Activated T-helper 2 cell treated with anti-CD3 and anti-CD28 coated beads, Interferon-gamma antibody, Interleukin-2, Interleukin-4, amounts not matched to agents 10 μg/mL and 5 μg/mL and 100 μg/mL, durations not matched to agents 14 hours and 24 hours and 36 hours (primary cell): ENCODE measurements at places on chromosomes 6 and 20. TPM values are rescaled to one million over a fixed set of nuclear protein-coding genes. Genes with fewer than 3 reads are reported as not detected.
A peak's percentile ranks its signal among the peaks of the same experiment; 100 is the strongest.

Gene BPIFA3
- total RNA-seq: not detected in 2 replicates

Gene OR2J3
- total RNA-seq: not detected in 2 replicates

Gene C20orf204
- total RNA-seq: 3.8 and 4.3 TPM in 2 replicates

Gene FAXC
- 0.25 TPM in 1 of 2 replicates, not detected in the other for total RNA-seq

Gene C20orf96
- total RNA-seq: 7.6 and 9.5 TPM in 2 replicates

Gene PARD6B
- 4.7 and 5.7 TPM in 2 replicates for total RNA-seq

Gene VPS52
- 53.4 and 56.7 TPM in 2 replicates for total RNA-seq

Gene E2F3
- 27.9 TPM in 2 replicates for total RNA-seq

Gene TRIM31
- not detected in 2 replicates for total RNA-seq

Gene MEP1A
- total RNA-seq: not detected in 2 replicates

GRCh38 chr6:5811997-5812396 lies 194.7 kb downstream of the NRN1 start:
- no peak for DNase-seq

DNA sequence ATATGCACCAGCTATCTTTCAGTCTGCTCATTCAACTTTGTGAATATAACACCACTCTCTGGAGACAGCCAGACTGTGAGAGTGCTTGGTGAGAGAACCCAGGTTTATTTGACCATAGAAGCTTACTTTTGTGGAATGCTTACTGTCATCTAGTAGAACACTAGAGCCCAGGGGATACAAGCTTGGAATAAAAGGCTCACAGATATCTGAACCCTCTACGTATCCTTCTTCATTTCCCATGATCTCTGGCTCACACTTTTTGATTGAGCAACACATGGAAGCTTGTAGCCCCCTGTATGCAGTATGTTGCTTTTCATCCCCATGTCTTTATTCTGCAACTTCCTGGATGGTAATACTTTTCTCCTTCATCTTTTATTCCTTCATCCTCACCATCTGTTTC lies 835.3 kb upstream of the CITED2 start:
- DNase-seq: no peak

- DNase-seq: no peak
These were observed 50.4 kb downstream of the PHACTR1 start for GRCh38 chr6:12767016-12767415.

GRCh38 chr20:49919009-49919408 lies 3.7 kb upstream of the SPATA2 start:
- no peak for DNase-seq

DNA sequence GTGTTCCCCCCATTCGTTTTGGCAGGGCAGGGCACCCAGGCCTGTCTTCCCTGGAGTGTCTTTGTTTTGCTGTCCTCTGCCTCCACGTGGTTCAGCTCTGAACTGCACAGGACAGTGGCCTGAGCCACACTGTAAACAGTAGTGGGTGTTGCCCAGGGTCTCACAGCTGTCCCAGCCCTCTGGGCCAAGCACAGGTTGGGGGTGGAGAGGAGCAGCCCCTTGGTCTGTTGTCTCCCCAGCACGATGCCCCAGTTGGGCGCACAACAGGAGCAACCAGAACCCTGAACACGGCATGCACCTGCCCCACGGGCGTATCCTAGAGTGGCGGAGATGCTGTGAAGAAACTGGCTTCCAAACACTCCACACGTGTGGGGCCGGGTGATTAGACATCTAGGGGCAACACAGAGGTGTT lies 14.4 kb downstream of the CCDC167 start:
- no peak for DNase-seq

DNA sequence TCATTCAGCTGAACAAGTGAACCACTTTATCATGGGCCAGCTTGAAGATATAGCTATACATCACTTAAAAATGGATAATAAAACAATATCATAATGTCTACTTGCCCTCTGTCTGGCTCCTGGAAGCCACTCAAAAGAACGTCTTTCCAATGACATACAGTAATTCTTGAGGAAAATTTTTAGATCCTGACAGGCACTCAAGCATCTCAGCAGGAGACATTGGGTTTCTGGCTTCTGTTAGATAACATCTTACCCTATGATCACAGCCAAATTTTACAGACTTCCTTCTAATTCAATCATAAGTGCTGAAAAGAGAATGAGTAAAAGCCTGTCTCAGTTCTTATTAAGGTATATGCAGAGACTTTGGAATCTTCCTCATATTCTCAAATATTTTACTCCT lies 330 bp downstream of the CGA start:
- DNase-seq: no peak

- DNase-seq: no peak
These were observed 347.5 kb downstream of the SAMD5 start for GRCh38 chr6:147855803-147856482.

DNA sequence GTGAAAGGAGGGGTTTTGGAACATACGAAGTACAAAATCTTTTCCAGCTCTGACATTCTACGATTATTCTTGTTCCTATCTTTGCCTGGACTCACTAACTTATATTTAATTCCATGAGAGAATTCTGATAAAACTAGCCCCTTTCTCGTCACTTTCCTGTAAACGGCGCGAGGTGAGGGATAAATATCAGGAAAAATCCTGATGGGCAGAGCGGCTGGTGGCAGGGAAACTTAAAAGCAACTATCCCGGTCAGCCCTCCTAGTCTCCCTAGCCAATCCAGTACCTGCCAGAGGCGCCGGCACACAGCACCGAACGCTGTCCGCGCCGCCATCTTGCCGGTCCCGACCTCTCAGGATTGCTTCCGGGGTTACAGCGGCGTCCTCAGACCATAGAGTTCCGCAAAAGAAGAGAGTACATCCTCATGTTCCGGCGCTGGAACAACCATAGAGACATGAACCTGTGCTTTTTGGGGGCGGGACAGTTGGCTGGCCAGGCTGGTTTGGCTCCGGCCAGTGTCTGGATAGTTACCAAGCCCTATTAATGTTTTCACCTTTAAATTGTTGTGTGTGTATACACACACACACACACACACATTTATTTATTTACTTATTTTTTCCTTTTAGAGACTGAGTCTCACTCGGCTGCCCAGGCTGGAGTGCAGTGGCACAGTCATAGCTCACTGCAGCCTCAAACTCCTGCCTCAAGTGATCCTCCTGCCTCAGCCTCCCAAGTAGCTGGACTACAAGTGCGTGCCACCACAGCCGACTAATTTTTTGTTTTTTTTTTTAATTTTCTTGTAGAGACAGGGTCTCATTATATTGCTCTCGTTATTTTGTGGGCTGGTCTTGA lies at the start of gene MRPS10:
Gene MRPS10, minus strand, starts transcription at position 343 of the 849 bp plus-strand sequence. Its CDS starts 12 bp downstream, at position 331.
- DNase-seq: peak; percentile 88

DNA sequence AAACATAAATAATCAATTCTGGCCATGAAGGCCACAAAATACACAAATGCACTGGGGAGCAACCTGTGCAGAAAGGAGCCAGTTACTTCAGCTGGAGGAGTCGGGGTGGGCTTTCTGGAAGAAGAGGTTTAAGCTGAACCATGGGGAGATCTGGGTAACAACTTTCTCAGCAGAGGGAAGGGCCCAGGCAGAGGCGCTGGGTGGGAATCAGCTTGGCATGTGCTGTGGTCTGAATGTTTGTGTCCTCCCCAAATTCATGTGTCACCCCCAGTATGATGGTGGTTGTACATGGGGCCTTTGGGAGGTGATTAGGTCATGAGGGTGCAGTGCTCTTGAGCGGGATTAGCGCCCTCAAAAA lies 107.9 kb downstream of the SYCP2 start:
- no peak for DNase-seq

DNA sequence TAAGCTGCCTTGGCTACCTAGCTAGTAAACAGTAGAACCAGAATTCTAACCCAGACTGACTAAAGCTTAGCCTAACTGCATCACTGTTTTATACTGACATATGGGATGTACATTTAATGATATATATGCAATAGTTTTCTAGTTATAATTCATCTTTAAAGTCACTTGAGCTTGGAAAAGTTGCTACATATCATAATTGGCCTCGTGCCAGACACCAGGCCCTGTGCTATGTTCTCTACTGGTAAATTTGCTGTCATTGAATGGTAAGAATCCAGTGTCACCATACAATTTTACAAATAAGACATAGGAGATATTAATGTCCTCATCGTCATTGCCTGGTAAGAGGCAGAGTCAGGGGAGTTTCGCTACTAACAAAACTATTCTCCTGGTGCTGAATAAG lies 396.8 kb downstream of the CDKAL1 start:
- DNase-seq: no peak

- DNase-seq: no peak
These were observed 5.3 kb downstream of the HLA-B start for GRCh38 chr6:31351401-31352309.

- no peak for DNase-seq
These were observed 152.2 kb downstream of the TRIM27 start for GRCh38 chr6:28771401-28772267.

DNA sequence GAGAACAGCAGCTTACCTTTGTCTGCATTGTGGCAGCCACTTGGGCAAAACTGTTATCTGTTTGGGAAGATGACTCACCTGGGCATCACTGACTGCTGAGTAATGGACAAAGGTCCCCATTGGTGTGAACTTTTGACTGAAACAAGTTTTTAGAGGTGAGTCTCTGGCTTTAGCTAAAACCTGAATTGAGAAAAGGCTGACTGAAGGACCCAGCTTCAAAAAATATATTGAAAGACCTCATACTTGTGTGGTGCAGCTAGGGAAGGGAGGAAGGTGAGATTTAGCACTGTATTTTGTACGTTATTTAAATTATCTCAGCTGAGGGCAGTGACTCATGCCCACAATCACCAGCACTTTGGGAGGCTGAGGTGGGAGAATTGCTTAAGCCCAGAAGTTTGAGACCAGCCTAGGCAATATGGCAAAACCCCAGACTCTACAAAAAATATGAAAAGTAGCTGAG lies 4.5 kb upstream of the CITED2 start:
- no peak for DNase-seq

DNA sequence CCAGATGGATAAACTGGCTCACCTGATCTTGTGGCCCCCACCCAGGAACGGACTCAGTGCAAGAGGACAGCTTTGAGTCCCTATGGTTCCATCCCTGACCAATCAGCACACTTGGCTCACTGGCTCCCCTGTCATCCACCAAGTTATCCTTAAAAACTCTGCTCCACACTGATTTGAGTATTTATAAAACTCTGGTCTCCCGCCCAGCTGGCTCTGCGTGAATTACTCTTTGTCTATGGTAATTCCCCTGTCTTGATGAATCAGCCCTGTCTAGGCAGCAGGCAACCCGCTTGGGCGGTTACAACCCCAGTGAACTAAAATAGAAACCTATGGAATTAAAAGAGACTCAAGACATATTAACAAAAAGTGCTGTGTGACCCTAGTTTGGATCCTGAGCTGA lies 38.1 kb upstream of the CD83 start:
- no peak for DNase-seq

DNA sequence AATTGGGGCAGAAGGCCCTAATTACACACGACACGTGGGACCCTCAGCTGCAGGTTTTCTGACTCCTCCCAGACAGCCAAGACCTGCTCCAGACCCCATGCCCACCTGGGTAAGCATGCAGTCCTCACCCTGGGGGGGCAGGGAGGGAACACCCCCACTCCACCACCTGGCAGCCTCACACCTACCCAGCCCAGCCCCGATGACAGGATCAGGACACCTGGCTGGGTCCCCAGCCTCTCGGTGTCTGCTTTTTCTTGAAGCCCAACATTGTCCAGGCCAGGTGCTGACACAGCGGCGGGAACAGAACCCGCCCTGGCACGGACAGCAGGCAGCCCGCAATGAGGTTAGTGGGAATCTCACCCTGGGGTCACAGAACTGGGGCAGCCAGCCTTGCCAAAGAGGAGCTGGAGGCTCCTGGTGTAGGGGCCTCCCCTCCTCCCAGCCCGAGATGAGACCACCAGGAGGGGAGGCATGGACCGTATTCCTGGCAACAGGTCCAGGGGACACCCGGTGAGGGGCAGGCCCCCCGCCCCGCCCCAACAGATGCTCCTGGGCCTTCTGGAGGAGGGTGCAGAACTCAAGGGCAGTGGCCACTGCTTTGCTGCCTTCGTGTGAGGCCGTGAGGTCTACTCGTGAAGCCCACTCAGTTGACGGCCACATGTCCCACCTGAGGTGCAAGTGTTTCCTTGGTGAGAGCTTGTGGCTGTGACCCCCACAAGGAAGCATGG lies 103.8 kb downstream of the DLL1 start:
- DNase-seq: no peak

GRCh38 chr20:38635721-38636288 lies 34.2 kb downstream of the ARHGAP40 start:
- no peak for DNase-seq

GRCh38 chr20:38210741-38211140 lies 45.7 kb upstream of the TGM2 start:
- DNase-seq: no peak
